Cardiac fibroblast (primary cell): ENCODE measurements at places on chromosomes 16 and 17.

- DNase-seq = no peak
These were observed 31.4 kb downstream of the OGFOD1 start for GRCh38 chr16:56482683-56483236.

GRCh38 chr16:12673466-12673865, 130.2 kb downstream of the CPPED1 start:
- no peak for DNase-seq

GRCh38 chr17:41360296-41360995, 9.2 kb downstream of the KRT33B start:
- DNase-seq = no peak

DNA sequence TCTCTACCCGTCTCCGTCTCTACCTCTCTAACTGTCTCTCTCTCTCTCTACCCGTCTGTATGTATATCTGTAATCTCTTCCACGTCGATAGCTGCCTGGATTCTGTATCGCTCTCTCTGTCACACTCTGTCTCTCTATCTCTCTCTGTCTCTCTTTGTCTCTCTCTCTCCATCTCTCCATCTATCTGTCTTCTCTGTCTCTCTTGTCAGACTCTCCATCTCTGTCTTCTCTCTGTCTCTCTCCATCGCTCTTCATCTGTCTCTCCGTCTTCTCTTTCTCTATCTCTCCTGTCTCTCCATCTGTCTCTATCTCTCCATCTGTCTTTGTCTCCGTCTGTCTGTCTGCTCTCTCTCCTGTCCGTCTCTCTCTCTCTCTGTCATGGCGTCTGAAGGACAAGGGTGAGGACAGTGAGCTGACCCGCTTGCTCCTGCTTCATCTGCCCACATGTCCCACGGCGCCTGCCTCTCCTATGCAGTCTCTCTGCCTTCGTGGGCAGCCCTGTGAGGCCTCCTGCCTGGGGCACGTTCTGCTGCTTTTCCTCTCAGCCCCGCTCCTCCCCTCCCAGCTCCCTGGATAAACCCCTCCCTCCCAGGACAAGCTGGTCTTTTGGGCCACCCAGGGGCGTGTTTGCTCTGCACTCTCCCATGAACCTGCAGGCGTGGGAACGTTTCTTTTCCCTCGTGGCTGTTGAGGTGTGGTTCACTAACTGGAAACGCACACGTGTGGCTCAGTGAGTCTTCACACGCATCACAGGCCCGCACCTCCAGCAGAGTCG, 18.9 kb downstream of the ACSF3 start:
- DNase-seq = no peak

- no peak for DNase-seq
These were observed 154.4 kb downstream of the ABCC12 start for GRCh38 chr16:48001324-48001895.

- DNase-seq = no peak
These were observed 24.8 kb upstream of the CMIP start for GRCh38 chr16:81419806-81420205.

DNA sequence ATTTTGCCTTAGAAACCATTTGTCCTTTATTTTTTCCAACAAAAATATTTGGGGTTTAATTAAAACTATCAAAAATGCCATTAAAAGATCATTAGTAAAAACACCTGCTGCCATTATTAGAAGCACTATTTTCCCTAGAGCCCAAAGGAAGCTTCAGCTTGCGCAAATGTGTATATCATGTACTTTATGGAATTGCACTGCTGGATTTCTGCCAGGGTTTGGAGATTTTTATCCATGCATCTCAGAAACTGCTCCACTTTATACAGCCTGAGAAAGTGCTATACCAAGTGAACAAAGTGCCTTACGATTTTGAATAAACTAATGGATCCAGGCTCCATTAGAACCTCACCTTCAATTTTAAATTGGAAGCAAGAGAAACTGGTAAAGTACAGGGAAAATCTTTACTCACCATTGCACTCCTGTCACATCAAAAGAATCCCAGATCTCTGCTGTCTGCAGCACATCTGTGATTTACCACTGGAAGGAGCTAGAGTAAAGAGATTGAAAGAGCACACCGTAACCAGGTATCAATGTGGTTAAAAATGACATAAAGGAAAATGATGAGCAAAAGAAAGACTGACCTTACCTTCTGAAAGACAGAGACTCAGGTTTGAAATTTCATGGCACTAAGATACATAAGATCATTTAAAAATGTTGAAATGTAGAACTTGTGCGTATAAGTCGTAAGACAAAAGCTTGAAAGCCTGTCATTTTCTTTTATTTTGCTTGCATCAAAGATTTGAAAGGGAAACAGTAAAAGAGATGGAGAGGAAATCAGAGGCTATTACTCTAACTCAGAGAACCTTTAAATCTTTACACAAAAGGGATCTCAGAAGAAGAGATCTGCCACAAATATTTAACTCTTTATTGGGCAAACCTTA, 678.1 kb upstream of the GOT2 start:
- DNase-seq = no peak

GRCh38 chr16:78147911-78148401, 48.5 kb downstream of the WWOX start:
- DNase-seq = no peak

GRCh38 chr16:27468941-27469531, 67.1 kb downstream of the IL21R start:
- DNase-seq = no peak

DNA sequence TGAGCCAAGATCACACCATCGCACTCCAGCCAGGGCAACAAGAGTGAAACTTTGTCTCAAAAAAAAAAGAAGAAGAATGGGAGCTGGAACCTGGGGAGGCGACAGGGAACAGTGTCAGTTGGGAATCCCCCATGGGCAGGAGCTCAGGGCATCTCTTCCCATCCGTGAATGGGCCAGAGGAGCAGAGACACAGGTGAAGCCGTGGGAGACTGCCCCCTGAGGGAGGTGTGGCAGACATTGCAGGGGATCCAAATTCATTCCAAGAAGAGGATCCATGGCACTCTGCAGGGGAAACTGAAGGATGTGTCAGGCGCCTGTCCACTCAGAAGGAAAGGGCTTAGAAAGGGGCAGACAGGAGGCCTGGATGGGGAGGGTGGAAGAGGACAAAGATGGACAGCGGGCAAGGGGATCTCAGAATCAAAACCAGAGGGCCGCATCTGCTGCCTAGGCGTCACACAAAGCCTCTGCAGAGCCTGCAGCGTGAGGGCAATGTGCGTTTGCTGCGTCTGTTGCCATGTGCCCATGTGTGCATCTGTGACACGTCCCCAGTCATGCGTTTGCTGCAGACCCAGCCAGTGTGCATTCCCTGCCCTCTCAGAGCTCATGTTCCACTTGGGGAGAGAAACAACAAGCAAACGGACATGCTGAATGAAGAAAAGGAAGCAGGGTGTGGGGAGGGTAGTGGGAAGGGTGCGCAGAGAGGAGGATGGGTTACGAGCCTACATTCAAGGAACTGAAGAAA, 30.6 kb upstream of the TNRC6C start:
- no peak for DNase-seq

GRCh38 chr17:3602499-3602898, 6.7 kb downstream of the TRPV1 start:
- DNase-seq = peak; percentile 40

DNA sequence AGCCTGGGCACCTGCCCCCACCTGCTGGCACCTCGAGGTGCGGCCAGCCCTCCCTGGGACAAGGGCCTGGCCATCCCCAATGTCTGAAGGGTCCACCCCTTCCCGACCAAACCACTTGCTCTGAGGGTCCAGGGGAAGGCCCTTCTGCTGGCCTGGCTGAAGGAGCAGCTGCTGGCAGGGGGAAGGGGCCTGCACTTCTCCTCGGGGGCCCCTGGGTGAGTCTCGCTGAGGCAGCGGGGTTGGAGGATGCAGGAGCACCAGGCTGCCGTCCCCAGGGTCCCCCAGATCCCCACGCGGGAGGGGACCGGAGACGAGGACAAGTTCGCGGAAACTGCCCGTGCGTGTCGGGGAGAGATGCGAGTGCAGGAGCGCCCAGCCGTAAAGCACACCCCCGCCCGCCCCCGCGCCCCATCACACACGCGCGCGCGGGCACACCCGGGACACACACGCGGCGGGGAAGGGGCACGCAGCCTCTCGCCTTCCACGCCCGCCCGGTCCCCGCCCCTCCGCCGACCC, 725 bp upstream of the CACNA1H start:
- no peak for DNase-seq

DNA sequence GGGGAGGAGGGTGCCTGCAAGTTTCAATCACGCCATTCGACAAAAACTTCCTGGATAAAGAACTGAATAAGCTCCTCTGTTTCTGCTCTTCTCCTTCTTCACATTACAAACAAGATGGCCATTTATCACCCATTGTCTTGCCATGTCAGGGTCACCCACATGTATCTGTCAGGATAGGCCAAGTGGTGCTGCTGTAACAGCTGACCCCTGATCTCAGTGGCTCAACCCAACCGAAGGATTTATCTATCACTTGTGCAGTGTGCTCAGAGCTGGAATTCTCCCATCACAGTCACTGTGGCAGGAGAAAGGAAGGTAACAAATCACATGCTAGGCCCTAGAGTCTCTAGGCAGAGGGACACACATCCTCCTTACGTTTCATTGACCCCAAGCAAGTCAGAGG, 210.0 kb upstream of the CDH5 start:
- DNase-seq = no peak

GRCh38 chr17:79919164-79919585, 79.9 kb upstream of the CBX4 start:
- DNase-seq = no peak

- no peak for DNase-seq
These were observed 6.1 kb downstream of the TMEM235 start for GRCh38 chr17:78237401-78238012.
